ENCODE measurements at places on chromosomes 6 and 20.

DNA sequence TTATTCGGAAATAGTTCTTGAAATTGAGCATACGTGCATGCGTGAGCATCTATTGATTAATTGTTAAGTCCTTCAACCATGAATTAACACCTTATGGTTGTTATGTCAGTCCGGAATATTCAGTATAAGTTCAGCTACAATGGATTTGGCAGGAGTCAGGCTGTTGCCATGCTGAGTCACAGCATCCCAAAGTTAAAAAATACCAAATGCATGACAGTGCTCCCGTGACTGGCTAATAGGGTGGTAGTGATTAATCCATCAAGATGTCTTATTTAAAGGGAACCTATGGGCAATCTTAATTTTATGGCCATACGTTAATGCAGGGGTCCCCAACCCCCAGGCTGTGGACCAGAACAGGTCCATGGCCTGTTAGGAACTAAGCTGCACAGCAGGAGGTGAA lies 10.5 kb downstream of the RAE1 start:
- peak; percentile 73 for DNase-seq

GRCh38 chr6:124924333-124924759 lies 37.9 kb upstream of the RNF217 start:
- DNase-seq = peak; percentile 19

DNA sequence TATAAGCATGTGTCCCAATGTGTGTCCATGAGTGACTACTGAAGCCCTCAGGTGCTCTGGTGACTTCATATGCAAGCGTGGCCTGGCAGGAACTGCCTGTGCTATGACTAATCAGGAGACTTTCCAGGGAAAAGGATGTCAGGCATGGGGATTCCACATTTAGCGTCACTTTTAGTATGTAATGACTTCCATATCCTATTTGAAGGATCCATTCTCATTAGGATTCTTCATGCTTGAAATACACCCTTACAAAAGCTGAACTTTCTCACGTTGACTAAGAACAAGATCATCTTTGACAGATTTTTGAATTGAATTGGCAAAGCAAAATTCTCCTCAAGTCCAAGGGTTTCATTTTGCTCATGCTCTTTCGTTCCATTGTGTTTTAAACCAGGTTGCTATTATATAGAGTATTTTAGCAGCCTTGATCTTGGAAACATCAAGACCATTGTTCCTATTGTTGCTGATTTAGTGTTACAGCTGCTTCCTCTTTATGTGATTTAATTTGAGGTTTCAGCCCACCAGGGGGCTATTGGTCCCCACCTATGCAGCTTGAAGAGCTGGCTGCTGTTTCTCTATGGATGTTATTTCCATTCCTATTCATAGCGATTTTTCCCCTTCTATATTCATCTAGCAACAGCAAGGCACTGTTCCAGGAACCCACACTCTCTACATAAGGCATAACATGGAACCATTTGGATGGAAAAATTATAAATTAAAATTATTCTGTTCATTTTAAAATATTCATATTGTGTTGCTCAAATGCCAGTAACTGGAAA lies 418.6 kb downstream of the CDKAL1 start:
- peak; percentile 58 for DNase-seq

- DNase-seq = no peak
These were observed 222.4 kb downstream of the DLL1 start for GRCh38 chr6:170068496-170068895.

DNA sequence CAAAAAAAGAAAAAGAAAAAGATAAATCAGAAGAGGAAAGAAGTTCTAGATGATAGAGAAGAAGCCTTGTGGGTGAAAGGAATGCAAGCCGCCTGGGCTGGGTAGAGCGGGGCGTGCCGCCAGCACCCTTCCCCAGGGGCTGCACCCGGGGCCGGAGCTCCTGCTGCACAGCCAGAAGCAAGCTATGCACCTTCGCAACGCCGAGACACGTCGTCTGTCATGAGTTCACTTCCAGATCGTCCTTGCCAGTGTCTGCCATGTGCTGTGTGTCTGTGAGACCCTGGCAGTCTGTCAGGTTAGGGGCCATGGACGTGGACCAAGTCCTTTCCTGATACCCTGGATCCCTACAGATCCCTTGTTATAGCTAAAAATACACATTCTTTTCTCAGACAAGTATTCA lies 25.5 kb upstream of the ADRM1 start:
- no peak for DNase-seq

DNA sequence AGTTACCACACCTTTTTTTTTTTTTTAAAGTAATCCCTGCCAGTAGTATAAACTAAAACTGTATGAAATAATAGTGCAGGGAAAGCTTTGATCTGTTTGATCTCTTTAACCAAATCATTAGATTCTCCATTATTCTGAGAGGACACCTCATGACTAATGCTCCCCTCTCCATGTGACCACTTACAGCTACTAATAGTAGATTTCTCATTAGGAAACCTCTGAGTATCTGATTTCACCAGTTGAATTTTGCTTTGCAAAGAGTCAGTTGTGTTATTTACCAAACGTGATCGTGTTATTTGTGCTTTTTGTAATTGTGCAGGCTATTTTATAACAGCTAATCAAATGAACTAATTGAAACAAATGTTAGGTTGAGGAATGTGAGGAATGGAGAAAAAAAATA lies 12.5 kb downstream of the CASP8AP2 start:
- peak; percentile 48 for DNase-seq

GRCh38 chr6:2213086-2213485 lies 32.3 kb downstream of the GMDS start:
- DNase-seq = no peak

- DNase-seq = no peak
These were observed 379.9 kb downstream of the CD109 start for GRCh38 chr6:74075896-74076295.

GRCh38 chr6:33091957-33092356 lies 16.2 kb downstream of the HLA-DPB1 start:
- DNase-seq = no peak

- no peak for DNase-seq
These were observed 24.0 kb downstream of the JAG1 start for GRCh38 chr20:10649797-10650160.

- no peak for DNase-seq
These were observed 2.0 kb downstream of the NEDD9 start for GRCh38 chr6:11230158-11231107.

DNA sequence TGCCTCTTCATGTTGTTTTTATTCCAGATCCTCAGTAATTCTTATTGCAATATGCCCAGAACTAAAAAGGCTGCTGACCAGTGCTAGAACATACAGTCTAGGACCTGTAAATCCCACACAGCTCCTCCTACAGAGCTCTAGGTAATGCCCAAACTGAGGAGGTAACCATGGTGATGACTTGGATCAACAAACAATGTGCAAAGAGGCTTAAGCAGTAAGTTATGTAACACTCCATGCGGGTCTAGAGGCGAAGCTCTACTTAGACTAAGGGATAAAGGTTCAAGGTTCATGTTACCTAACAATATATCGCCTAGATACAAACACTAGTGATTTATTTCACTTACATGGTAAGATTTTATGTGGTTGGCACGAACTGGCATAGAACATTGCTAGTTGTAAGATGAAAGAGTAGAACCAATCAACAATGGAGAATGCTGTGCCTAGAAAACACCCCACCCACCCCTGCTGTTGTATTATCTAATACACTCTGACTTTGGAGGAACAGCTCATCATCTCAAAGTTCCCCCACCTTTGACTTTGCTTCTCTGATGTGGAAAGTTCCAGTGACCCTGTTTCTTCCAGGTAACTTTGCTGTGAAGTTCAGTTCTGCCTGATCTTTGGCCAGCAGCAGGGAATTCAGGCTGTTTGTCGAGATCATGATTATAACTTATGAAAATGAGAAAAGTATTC lies 242.4 kb downstream of the ALDH8A1 start:
- peak; percentile 88 for DNase-seq

DNA sequence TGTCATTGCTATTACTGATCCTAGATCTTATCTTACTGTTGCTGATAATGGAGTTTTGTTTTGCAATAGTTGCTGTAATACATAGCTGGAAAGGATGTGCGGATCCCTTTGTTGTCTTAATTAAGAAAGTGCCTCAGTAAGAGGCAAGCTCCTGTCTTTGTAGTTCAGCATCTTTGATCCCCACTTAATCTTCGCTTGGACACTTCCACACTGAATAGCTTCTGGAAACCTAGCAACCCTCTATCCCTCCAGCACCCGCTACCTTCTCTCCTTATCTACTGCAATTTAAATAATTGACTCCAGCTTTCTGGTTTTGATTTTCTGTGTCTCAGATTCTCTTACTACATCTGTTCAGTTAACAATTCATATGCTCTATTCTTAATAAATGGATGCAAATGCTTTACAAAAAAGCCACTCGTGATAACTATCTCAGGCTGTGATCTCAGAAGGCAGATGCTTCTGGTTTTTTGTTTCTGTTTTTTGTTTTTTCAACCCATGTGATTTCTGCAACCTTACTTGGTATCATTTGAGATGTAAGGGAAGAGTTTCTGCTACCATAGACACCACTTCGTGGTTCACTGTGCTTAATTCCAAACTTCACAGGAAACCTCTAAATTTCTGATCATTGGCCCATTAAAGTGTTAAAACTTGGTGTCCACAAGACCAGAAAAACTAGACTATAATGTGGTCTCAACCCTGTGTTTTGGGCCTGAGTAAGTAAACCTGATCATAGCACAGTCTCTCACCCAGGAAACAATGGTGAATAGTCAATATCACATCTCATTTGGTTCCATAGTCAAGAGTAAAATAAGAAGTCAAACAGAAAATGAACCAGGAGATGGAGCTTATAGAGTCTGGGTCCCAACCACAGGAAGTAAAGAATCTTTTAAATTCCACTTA lies 352.1 kb upstream of the SOX4 start:
- DNase-seq = no peak

- DNase-seq = peak; percentile 14
These were observed 556.6 kb upstream of the CDH4 start for GRCh38 chr20:60695226-60696000.

GRCh38 chr6:2531426-2532215 lies 219.1 kb downstream of the MYLK4 start:
- DNase-seq = peak; percentile 92

DNA sequence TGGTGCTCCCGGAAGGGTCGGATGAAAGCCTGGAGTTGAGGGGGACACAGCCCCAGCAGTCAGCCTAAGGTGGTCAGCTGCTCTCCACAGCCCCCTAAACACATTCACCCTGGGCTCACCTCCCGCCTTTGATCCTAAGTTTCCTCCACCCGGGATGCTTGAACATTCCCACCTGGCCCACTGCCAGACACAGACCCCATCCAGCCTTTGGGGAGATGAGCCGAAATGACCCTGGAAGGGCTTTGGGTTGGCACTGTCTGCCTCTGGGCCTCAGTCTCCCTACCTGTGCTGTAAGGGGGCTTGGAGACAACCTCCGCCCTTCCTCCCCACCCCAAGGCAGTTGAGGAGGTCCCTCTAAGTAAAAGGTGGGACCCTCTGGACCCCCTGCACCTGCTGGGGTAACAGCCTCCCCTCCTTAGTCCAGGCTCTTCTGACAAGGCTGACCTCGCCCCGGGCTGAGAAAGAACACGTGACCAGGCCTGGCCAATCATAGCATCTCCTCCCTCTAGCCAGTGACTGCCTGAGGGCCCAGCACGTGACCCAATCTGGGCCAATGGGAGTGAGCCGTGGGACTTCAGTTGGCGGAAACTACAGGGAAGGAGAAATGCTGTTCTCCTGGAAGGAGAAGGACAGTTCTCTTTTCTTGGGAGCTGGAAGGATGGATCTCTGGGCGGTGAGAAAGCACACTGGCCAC lies 16.9 kb upstream of the UBE2V1 start:
- no peak for DNase-seq

DNA sequence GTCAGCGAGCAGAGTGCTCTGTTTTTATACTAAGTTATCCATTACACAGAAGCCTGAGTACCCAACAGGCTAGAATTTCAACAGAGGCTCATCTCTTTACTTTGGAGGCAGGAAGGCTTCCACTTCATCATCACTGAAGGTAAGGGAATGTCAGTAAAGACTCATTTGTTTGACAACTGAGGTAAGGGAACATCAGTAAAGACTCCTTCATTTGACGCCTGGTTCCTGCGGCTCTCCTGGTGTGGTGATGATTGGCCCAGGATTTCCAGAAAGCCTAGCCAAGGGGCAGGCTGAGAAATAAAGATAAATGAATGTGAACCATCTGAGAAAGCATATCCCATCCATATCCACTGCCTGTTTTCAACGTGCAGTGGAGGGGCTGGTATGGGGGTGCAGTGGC lies 244.6 kb upstream of the ECI2 start:
- DNase-seq = no peak

DNA sequence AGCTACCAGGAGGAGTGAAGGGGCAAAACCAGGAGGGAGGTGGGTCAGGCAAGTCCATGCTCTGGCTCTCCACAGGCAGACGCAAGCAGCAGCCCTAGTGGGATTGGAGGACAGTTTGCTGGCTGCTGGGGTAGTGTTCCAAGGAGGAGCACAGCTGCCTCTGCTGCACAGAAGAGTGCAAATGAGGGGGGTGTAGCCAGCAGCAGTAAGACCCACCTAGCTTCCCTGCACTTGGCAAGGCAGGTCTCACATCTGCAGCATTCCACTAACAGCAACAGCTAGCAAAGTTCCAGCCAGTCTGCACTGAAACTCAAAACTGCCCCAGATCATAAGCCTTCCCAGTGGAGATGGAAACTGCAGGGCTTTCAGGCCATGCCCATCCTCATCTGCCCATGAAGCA lies 405.0 kb downstream of the UTRN start:
- DNase-seq = no peak

DNA sequence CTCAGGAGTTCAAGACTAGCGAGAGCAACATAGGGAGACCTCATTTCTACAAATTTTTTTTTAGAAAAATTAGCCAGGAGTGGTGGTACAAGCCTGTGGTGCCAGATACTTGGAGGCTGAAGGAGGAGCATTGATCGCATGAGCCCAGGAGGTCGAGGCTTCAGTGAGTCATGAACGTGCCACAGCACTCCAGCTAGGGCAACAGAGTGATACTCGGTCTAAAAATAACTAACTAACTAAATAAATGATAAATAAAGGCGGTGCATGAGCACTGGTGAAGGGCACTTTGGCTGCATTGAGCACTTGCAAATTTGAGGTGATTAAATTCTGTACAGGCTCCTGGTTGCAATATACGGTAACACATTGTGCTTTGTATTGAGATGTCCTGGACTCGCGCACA lies 13.5 kb downstream of the HLA-A start:
- no peak for DNase-seq

DNA sequence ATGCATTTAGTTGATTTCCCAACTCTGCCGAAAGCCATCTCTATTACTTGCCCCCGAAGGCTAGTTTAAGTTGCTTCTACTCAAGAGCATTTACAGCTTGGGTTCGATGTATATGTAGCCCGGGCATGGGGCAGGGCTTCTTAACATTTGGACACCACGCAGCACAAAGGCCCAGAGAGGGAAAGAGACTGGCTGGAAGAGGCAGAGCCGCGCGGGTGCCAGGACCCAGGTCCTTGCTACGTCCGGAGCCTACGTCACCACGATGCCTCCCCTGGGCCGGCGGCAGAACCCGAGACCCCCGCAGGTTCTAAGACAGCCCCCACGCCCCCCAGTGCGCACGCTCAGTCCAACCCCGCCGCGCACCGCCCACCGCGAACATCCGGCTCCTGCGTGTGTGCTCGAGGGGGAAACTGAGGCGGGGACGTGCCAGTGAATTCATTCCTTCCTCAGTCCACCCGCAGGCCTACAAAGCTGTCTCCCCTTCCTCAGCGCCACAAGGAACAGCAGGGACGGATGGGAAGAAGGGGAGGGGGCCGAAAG lies 367 bp upstream of the PCIF1 start:
- peak; percentile 53 for DNase-seq
